Activated T-helper 2 cell treated with anti-CD3 and anti-CD28 coated beads, Interferon-gamma antibody, Interleukin-2, Interleukin-4, amounts not matched to agents 10 μg/mL and 5 μg/mL and 100 μg/mL, durations not matched to agents 14 hours and 24 hours and 36 hours (primary cell): ENCODE measurements at places on chromosomes 12 and 14.

- no peak for DNase-seq
Measured at GRCh38 chr12:63419154-63419553, 249.1 kb downstream of the DPY19L2 start.

DNA sequence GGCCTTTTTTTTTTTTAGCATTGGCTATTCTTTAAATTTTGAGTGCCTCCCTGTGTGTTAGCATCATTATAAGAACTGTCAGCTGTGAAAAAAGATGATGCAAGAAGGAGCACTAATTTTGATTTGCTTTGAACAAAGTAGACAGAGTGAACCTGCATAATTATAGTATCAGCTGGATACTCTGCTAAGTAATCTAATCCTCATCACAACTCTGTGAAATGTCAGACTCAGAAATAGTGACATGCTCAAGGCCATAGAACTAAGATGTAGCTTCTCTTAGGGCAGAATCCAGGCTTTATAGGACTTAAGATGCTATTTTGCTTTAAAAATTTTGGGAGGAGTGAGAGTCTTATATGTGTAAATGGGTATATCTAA is 31.9 kb downstream of the FBXO34 start:
- DNase-seq = no peak

GRCh38 chr14:68104518-68104917 is 284.9 kb downstream of the RAD51B start:
- DNase-seq = no peak

GRCh38 chr12:16271062-16271461 is 6.4 kb downstream of the SLC15A5 start:
- DNase-seq = no peak

- no peak for DNase-seq
Measured at GRCh38 chr14:91980157-91980556, 32.7 kb upstream of the FBLN5 start.

GRCh38 chr12:108425238-108425795 is 86.2 kb upstream of the CMKLR1 start:
- DNase-seq = no peak

DNA sequence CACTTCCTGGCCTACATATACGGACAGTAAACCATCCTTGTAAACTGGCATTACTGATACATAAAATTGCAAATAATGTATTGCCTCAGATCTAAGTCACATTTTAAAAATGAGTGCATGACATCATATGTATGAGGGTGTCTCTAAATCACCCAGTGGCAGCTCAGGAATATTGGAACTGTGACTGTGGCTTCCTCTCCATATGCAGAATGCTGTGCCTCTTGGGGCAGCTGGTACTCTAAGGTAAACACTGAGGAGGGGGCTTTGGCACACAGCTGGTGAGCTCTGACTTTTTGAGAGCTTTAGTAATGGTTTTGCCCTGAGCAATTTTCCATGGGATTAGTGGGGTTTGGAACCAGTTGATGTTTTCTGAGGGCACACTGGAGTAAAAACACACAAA is 263.7 kb downstream of the BMP4 start:
- no peak for DNase-seq

- DNase-seq = no peak
Measured at GRCh38 chr12:68880660-68881325, 52.2 kb downstream of the CPM start.

GRCh38 chr12:131020326-131021153 is 66.8 kb downstream of the ADGRD1 start:
- no peak for DNase-seq

DNA sequence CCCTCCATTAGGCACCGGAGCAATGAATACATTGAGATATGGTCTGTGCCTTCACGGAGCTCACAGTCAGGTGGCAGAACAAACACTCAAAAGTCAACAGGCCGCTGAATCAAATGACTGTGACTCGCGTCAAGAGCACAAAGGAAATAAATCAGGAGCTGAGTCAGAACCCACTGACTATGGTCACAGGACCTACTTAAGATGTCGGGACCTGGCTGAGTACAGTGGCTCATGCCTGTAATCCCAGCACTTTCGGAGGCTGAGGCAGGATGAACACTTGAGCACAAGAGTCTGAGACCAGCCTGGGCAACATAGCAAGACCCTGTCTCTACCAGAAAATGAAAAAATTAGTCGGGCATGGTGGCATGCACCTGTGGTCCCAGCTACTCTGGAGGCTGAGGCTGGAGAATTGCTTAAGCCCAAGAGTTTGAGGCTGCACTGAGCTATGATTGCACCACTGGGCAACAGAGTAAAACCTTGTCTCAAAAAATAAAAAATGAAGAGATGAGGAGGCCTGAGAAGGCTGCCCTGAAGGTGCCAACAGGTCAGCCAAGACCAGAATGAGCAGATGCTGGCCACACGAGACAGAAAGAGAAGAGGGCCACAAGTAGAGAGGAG is 19.9 kb downstream of the TMEM233 start:
- no peak for DNase-seq

GRCh38 chr14:40413136-40413535 is 980.9 kb upstream of the FBXO33 start:
- DNase-seq = no peak

DNA sequence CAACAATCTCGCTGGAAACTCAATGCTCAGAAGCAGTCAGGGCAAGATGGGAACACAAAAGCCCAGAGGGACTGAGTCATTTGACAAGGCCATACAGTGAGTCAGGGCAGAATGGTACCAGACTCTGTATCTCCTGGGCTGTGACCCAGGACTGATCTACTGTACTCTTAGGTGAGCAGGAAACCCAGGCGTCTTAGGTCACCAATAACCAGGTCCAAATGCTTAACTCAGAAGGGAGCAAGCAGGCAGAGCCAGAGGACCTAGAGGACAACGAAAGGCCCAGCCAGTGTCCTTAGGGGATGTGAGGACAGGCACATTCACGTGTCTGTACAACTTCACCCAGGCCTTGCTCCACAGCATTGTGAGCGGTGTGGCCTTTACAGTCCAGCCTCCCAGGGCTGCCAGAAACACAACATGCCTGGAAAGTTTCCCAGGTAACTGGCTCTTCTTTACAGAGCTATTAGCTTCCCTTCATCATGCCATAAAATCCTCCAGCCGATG is 69.9 kb downstream of the ARL6IP4 start:
- DNase-seq = no peak

DNA sequence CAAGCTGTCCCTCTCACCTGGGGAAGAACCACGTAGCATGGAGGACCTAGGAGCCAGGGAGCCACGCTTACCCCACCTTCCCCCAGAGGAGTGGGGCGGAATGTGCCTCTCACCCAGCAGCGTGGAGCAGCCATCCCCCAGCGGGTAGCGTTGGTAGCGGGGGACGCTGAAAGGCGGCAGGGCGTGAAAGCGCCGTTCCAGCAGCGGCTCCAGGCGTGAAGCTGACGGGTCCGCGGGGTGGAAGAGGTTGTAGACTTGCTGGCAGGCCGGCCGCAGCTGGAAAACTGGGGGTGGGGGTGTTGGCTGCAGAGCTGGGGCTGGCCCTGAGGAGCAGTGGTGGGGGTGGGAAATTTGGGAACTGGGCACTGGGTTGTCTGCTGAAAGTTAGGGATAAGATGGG is 11.9 kb downstream of the ARL6IP4 start:
- DNase-seq = no peak

- DNase-seq = no peak
Measured at GRCh38 chr14:99674064-99674650, 9.9 kb upstream of the CYP46A1 start.

DNA sequence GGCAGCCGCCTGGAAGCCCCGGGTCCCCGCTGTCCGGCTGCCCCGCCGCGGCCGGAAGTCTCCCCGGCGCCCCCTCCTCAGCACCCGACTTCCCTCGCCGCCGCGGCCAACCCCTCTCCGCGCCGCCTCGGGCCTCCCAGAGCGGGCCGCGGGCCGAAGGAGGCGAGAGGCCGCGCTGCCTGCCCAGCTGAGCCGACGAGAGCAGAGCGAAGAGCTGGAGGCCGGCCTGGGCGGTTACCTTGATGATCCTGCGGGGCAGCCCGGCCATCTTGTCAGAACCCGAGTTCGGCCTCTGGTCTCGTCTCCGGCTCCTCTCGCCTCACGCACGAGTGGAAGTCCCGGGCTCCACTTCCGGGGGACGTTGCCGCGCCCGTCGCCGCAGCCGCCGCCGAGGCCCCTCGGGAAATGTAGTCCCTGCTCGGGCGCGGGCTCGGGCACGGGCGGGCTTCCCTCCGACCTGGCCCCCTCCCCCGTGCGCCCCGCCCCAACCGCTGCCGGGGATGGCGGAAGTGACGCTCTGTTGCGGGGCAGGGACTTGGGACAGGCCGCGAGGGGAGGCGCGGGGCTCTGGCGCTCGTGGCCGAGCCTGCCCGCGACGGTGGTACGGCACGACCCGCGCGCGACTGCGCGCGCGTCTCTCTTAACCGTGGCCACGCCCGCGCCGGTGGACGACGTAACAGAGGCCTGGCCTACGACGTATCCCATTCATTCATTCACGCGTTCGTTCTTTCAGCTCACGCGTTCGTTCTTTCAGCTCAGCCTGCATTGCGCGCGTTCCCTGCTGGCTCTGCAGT is at the start of gene UBE2N:
TSS of gene UBE2N (minus strand) at position 331 of the 794 bp plus-strand sequence. CDS start at position 268, 63 bp downstream.
- peak; percentile 94 for DNase-seq

GRCh38 chr12:128971802-128972201 is 118.5 kb downstream of the GLT1D1 start:
- no peak for DNase-seq

GRCh38 chr12:92088805-92089204 is 56.8 kb downstream of the BTG1 start:
- no peak for DNase-seq

GRCh38 chr14:74737753-74738325 is 24.9 kb downstream of the FCF1 start:
- DNase-seq = no peak

DNA sequence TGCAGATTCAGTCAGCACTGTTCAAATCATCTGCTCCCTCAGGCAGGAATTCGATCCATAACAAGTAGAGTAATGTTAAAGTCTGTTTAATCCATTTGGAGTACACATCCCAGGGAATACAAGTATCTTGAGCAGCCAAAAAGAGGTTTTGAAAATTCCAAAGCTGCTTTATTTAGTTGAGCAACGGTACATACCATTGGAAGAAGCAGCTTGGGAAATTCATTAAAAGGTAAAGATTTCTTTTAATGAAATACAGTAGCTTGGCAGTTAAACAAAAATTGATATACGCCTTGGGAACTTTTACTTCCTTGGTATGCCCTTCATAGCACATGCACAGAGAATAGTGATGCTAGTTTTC is 153.8 kb downstream of the LRIG3 start:
- DNase-seq = no peak

DNA sequence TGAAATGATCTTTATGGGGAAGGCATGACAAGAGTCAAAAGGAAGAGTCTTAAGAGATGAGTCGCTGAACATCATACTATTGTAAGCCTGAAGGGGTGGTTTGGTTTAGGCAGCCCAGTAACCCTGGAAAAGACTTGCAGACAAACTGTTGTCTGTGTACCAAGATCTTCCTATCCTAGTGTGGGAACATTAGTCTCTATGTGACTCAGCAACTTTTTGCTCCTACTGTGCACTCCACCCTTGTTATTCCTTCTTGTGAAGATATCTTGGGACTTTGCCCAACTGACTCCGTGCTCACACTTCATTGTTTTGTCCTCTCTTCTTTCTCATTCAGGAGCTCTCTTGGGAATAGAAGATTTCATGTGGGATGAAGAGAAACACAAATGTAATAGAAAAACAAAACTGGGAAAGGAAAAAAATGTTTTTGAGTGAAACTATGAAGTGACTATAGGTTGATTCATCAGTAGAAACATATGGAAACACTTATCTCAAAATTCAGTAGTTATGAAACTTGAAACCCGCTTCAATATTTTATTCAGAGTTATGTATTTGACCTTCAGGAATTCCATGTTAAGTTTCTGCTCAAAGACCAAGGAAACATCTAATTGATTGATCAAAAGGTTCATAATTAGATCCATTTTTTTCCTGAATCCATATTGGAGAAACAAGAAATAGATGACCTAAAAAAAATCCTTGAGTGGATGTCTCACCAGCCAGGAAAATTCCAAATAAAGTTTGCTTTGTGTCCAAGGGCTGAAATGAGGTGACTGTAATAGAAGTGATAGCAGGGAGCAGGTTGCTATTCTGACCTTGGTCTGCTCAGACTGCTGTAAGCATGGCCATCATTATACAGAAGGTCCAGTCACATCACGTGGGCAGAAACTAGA is 67.2 kb downstream of the BTG1 start:
- no peak for DNase-seq

DNA sequence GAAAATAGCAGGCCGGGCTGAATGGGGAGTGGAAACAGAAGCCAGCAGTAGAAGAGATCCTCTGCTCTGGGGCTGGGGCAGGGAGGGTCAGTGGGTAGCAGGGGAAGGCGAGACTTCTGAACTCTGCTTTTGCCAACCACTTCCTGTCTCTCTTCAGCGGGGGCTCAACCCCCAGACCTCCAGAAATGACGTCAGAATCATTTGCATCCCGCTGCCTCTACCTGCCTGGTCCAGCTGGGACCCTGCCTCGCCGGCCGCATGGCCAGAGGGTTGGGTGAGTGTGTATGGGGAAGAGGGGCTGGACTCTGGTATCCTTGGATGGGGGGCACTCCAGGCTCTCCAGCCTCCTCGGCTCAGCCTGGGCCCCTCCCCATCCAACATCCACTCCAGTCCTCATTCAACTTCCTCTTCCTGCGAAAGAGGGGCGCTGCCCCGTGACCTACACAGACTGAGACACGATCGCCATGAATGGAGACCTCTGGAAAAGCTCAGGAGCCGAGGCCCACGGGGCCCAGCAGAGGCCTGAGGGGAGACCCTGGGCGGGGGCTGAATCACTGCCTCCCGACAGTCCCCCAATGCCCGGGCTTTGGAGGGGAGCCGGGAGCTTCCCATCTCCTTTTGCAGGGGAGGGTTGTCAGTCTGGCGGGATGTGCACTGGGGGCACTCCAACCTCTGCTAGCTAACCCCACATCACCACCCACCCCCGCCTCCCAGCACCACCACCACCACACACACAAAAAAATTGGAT is 458 bp upstream of the HOXC4 start:
- DNase-seq = no peak

GRCh38 chr14:23300687-23301223 is 1.9 kb downstream of the PPP1R3E start:
- DNase-seq = peak; percentile 28

DNA sequence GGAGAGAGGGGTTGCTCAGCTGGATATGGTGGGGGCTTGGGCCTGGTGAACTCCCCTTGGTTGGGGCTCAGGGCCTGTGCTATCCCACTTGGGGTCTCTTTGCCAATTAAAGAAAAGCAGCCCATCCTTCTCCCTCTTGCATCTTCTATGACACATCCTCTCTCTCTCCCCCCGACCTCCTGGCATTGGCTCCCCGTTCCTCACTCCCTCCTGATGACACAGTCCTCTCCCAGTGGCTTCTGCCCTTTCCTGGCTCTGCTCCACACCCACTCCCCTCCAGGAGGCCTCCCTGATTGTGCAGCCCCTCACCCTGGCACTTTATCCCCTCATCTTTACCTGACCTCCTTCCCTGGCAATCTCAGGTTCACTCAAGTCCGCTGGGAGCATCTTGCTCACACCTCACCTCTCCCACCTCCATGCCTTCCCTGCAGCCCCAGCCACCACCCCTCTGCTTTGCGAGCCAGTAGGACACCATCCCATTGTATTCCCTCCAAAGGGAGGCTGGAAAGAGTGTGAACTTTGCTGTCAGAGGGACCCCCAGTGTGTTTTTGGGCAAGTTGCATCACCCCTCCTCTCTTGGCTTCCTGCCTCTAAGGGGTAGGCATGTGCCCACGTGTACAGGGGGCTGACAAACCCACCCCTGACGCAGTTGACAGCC is 10.7 kb downstream of the KRT80 start:
- DNase-seq = no peak

GRCh38 chr12:124694250-124694649 is 126.8 kb upstream of the NCOR2 start:
- DNase-seq = no peak

- DNase-seq = no peak
Measured at GRCh38 chr12:120834489-120835303, 69.5 kb downstream of the SPPL3 start.
